Esophagus muscularis mucosa (tissue), 4 donors: ENCODE measurements at places on chromosomes 11 and 22. TPM values are rescaled to one million over a fixed set of nuclear protein-coding genes. Genes with fewer than 3 reads are reported as not detected.

DNA sequence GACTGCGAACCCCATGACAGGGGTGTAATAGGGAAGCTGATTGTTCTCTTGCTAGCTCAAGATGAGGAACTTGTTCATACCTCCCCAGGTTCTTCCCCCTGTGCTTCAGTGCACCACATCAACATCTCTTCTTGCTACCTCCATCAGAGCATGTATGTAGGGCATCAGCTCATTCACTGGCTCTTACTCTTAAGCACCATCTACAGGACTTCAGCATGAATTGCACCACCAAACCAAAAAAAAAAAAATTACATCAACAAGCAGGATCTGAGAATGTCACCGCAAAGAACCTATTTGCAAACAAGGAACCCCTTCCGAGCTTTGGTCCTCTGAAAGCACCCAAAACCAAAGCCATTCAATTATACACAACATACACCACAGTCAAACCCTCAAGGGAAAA, 2226.5 kb upstream of the RAG2 start:
- DNase-seq: no peak

DNA sequence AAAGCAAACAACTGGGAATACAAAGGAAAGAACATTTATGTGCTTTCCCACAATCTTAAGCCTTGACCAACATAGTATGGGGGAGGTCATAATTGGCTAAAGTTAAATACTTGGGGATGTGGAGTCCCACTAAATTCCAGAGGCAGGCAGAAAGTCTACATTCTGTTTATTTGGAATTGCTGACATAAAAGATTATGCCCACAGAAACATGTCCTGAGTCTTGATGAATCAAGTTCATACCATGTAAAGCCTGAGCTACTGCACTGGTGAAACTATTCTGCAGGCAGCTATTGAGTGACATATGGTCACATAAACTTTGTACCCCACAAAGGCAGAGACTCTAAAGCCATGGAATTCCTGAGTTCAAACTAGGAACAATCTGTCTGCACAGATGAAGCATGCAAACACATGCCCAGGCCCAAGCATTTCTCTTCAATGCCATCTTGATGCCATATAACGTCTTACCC, 69.9 kb upstream of the CHRM4 start:
- no peak overlapping the region for H3K4me3 ChIP-seq
- H3K27me3 ChIP-seq: no peaks in the 10 kb centered on the region
- no peaks in the 10 kb centered on the region for H3K36me3 ChIP-seq
- H3K27ac ChIP-seq: no peak overlapping the region
- DNase-seq: no peak

Gene SRPRA
- total RNA-seq: 52.7 TPM

Gene SVIP
- total RNA-seq: 13.1 TPM
